Skin of body (tissue), 3 donors: ENCODE measurements at places on chromosomes 12 and 14.
A peak's percentile ranks its signal among the peaks of the same experiment; 100 is the strongest.

DNA sequence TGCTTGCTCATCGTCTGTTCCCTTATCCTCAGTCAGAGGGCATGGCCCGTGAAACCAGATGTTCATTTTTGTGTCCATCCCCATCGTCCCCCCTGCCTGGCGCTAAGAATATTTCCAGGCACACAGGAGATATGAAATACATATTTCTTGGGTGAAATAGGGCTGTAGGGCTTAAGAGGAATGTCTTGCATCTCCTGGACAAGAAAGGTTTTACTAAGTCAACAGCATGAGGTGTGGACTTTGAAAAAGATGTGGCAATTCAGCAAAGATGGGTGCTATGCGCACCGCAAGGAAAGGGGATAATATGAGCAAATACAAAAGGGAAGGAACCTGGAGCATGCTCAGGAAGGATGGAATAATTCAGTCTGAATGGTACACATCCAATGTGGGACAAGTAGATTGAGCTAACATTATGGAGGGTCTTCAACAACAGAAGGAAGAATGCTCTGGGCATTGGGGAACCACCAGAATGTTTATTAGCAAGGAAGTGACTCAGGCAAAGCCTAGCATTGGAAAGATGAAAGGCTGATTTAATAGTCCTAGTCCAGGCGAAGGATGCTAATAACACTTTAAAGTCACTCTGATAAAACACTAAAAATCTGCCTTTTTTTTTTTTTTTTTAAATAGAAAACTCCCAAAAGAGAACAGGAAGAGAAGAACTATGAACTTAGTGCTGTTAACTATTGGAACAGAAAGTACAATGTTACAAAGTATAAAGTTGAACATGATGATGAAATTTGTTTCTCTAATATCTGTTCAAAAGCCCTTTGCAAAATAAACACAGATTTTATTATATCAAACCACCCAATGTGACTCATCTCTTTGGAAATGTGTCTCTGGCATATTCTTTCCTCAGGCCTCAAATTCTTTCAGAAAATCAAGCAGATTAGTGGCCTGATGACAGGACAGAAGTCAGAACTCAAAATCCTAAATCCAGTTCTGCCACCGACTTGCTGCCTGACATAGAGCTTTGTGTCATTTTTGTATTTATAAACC is 449.5 kb downstream of the BCAT1 start:
- no peak for DNase-seq

DNA sequence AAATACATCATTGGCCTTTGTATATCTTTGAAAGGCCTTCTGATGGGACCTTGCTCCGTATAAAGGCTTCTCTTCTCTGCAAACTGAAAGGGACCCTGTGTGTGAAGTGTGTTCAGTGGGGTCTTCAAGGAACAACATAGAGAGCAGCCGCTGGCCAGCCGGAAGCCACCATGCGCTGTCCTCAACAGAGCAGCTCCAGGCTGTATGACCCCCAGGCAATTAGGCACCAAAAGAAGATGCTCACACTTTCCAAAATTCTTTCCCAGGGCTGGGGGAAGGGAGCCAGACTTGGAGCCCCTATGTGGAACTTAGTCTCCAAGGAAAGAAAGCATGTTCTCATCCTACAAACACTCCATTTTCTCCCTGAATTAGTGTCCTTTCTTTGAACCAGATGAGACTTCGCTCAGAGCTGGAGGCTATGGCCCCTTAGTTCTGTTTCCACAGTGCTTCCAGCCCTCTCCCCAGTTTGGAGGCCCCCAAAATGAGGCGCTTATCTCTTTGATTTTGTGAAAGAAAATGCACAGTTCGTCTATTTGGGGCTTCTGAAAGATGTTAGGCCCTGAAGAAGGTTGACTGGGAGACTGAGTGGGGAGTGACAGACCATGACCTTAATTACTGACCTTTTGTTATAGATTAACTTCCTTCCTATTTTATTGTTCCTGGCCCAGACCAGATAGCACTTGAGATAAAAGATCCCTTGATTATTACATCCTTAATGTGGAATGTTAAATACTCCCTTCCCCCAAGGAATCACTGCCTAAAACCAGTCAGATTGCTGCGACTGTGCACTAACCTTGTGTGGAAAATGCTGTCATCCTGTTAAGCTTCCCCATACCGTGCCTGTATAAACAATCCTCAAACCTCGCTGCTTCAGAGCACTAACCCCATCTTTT is 128.3 kb upstream of the FGD4 start:
- DNase-seq: peak; percentile 42

- DNase-seq: no peak
These were observed 20.5 kb downstream of the SLC11A2 start for GRCh38 chr12:51005671-51006070.

GRCh38 chr12:67598598-67598997 is 49.9 kb upstream of the DYRK2 start:
- DNase-seq: no peak

- no peak for DNase-seq
These were observed 26.8 kb upstream of the CLEC2D start for GRCh38 chr12:9642606-9643265.

DNA sequence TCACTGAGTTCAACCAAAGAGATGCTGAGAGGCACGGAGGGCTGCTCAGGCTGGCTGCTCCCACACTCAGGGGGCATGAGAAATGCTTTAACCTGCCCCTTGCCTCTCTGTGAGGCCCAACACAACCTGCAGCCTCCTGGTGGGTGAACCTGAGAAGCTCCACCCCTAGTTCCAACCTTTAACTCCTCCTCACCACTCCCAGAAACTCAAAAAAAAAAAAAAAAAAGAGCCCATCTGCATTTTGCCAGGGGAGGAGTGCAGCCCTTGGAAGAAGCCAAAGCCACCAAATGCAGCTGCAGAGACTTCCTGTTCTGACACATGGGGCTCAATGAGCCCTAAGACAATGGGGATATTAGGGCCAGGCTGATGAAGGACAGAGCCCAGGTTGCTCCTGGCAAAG is 8.9 kb downstream of the KRT4 start:
- no peak for DNase-seq

DNA sequence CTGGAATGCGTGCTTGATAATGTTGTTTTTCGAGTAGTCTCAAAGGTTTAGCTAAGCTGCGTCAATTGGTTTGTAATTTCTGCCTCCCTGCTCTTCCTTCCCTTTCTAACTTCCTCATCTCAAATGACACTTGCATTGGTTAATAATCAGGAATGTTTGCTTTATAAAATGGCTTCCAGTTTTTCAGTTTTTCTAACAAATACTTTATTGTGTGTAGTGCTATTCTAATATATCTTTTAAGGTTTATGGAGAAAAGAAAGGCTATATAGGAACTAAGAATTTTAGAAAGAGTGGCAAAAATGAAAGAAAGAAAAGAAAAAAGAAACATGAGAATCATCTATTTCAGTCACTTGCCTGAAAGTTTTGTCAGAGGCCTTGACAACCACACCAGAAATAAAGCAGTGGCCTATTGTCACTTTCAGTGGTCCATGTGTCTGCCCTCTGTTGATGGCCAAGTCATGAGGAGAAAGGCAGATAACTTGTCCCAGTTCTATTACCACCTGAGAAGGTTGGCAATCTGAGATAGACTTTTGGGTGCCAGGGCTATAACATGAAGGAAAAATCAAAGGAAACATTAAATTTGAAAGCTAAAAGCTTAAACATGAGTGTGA is 221.9 kb upstream of the KITLG start:
- no peak for DNase-seq

- DNase-seq: no peak
These were observed at the start of gene DEGS2 for GRCh38 chr14:100159094-100159864. Gene DEGS2, minus strand, starts transcription at chr14:100159645. Its CDS starts 58 bp downstream, at chr14:100159587.

- no peak for DNase-seq
These were observed 388.9 kb downstream of the SOX5 start for GRCh38 chr12:23560611-23561010.

DNA sequence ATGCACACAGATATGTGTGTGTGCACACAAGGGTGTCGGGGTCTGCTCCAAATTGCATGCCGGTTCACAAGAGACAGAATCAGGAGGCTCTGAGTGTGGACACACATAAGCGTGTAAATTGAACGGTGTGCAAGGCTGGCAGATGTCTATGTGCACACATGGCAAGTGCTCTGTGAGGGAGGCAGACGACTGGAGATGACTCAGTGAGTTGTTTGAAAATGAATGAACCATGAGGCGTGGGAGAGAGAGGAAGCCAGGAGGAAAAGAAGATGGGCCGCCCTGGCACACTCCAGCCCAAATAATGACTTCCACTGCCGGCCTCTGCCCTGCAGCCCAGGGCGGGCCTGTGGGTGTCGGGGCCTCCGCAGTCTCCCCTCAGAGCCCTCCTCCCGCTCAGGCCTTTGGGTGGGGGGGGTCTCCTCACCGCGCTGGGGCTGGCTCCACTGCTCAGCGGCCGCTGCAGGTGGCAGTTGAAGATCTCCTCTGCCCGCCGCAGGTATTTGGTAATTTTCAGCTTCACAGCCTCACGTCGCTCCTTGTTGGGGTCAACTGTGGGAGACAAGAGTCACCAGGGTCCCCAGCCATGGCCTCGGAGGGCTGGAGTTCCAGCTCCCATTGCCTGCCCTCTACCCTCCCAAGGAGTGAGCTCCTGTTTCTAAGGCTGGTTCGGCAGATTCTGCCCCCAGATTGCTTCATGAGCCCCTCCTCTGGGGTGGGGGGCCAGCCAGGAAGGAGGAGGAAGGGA is 3.5 kb downstream of the RPS6KL1 start:
- no peak for DNase-seq

DNA sequence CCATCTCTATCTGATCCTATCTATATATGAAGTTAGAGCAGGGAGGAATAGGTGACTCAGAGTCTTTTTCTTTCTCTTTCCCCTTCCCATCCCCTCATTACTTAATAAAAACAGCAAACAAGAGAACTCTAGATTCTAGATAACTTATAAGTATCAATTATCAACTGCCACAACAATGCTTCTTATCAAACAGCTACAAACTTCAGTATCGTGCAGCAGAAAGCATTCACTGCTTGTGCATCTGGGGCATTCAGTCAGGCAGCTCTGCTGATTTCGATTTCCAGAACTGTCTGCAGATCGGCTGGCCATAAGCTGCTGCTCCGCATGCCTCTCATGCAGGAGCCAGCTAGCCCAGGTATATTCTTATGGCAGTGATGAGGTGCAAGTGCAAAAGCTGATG is 19.4 kb downstream of the A2ML1 start:
- DNase-seq: no peak

- no peak for DNase-seq
These were observed 68.2 kb downstream of the TMTC2 start for GRCh38 chr12:82754856-82755255.

GRCh38 chr12:91630596-91631293 is 448.1 kb upstream of the DCN start:
- DNase-seq: no peak

GRCh38 chr12:12482150-12482761 is 80.4 kb downstream of the DUSP16 start:
- DNase-seq: no peak

- no peak for DNase-seq
These were observed 40.9 kb downstream of the KCTD10 start for GRCh38 chr12:109436188-109436560.

GRCh38 chr14:73248108-73248868 is 11.0 kb downstream of the PAPLN start:
- DNase-seq: no peak

- DNase-seq: no peak
These were observed 413 bp downstream of the DAD1 start for GRCh38 chr14:22588526-22589095.

DNA sequence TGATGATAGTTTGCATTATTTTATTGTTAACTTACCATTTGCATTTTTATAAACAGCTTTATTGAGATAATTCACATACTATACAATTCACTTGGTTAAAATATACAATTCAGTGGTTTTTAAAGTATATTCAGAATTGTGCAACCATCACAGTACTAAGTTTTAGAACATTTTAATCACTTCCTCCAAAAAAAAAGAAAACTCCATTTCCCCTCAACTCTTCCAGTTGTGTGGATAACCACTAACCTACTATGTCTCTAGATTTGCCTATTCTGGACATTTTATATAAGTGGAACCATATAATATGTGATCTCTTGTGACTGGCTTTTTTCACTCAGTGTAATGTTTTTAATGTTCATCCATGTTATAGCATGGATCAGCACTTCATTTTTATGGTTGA is 41.3 kb downstream of the WNK1 start:
- no peak for DNase-seq

GRCh38 chr12:84079626-84080025 is 833.0 kb downstream of the SLC6A15 start:
- DNase-seq: no peak

DNA sequence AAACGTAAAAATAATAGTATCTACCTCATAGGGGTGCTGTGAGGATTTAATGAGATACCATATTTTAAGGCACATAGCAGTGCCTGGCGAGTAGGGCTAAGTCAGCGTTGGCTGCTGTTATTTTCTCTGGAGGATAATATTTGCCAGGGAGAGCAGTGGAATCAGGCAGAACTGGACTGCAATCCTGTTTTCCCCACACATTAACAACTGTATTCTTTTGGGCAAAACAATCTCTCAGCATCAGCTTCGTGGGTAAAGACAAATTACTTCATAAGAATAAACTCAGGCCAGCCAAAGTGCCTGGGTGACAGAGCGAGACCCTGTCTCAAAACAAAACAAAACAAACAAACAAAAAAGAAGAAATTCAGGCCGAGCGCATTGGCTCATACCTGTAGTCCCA is 29.7 kb upstream of the ATP2A2 start:
- DNase-seq: no peak

- DNase-seq: no peak
These were observed 198.5 kb downstream of the KCNC2 start for GRCh38 chr12:75011120-75011519.

DNA sequence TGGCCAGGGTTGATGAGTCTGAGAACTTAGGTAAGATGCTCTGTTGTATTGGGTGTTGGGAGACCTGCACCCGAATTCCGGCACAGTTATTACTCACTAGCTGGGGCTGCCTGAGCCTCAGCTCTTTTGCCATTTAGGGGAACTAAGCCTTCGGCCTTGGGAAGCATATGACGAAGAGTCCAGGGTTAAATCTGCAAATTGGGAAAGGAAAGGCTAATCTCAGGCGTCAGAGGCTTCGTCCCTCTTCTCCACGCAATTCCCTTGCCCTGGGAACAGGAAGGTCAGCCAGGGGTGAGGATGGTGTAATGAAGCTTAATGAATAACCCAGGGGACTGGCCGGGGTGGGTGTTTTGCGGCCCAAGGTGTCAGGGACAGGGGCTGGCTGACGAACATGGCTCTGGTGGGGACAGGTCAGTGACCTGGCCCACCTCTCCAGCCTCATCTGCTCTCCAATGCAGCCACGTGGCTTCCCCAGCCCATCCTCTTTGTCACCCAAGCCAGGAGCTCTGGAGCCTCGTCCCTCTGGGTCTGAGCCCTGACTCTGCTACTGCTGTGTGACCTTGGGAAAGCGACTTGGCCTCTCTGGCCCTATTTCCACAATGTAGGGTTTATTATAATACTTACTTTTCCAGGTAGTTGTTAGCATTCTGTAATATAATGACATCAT is 3.8 kb upstream of the SDSL start:
- no peak for DNase-seq

GRCh38 chr12:74293689-74294131 is 243.9 kb upstream of the ATXN7L3B start:
- no peak for DNase-seq
